ENCODE measurements at places on chromosomes 4 and X.
A peak's percentile ranks its signal among the peaks of the same experiment; 100 is the strongest.

- peak; percentile 85 for DNase-seq
Measured at GRCh38 chr4:2436301-2436700, 17.5 kb downstream of the CFAP99 start.

DNA sequence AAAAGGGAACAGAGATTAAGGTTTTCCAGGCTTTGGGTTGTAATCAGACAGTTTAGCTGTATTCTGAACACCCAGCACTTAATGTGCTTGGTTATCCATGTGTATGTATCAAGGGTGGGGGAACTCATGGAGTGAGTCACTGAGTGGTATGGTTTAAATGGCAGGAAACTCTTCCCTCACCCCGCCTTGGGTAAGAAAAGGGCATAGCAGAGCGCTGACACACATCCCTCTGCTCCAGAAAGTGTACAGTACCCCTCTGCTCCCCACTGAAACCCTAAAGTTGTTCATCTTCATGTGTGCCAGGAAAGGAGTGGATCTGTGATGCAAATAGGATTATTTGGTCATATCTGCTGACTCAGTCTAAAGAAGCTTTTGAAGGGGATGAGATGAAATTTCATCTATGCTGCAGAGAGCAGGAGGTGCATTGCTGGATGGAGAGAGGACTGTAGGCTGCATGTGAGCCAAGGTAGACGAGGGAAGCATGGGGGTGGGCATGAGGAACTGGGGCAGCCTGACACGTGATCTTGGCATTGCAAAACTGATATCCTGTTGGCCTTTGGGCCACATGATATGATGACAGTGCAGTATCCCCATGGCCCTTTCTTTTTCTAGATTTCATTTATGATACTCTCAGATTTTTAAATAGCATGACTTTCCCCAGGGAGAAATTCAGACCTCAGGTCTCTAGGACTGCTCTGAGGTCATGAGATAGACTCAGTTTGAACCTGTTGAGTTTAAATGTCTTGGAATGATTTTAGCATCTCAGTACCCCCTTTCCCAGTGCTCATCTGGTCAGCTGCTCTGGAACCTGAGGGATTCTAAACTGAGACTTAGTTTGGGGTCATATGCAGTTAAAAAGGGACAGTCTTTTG lies 84.8 kb downstream of the TMEM164 start:
- DNase-seq, result no peak

DNA sequence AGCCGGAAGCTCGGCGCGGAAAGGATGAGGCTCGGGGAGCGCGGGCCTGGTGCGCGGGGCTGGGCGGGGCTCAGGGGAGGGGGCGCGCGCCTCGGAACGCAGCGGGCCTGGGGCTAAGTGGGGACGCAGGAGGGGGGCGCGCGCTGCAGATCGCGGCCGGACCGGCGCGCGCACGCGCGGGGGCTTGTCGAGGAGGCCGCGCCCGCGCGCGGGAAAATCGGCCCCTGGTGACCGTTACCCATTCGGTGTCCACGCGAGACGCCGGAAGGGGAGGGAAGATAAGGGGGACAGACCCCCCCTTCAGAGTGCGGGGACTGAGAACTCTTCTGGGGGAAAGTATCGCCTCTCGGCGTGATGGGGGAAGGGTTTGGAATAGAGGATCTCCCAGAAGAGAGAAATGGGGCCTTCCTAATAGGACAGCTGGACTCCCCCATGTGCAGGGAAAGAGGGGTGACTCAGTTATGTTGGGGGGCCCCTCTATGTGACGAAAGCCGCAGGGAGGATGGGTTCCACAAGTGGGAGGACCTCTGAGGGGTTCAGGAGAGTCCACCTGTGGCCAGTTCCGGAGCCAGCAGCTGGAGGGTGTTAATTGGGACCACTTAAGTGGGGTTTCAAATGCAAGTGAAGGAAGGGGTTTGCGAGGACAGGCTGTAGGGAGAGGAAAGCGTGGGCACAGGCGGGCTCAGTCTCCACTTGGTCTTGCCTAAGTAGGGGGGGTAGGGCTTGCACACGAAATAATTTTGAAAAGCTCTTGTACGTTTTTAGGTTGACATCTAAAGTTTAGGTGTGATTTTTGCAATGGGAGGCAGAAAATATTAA lies 584 bp downstream of the SUV39H1 start:
- DNase-seq, result no peak

DNA sequence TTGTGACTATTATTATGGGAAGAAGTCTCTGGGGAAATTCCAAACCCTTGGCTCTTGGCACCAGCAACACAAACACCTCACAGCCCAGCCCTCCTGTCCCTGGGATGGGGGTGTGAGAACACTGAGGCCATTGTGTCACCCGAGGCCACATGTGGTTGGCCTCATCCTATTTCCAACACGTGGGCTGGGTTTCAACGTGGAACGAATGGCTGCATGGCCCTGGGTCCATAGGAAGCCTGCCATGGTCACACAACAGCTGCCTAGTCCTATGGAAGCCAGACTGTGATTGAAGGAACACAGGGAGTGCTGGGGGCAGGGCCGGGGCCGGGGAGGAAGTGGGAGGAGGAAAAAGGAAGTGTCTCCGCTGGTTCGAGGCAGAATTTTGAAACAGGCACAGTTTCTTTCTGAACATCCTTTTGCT lies 10.0 kb downstream of the CLCN4 start:
- peak; percentile 73 for DNase-seq

GRCh38 chr4:111433441-111433840 lies 711.8 kb upstream of the FAM241A start:
- DNase-seq, result no peak

- no peak for DNase-seq
Measured at GRCh38 chr4:2417765-2418649, at the start of gene ZFYVE28. Gene ZFYVE28, minus strand, starts transcription at chr4:2418645. Its CDS starts 322 bp downstream, at chr4:2418323.

DNA sequence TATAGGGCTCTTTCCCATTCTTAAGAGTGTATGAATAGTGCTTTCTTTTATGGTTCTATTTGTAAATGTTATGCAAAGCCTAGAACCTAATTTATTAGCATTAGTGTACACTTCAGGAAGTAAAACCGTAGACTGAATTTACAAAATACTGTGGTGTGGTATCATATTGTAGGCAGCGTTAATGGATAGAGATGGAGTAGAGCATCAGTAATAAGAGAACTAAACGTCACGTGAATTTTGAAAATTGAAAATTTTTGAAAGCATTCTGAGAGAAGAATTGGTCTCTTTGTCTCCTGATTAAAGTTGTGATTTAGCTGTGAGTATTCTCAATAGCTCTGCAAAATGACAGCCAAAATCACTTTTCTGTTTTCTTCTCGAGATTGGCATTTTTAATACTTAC lies 2.9 kb downstream of the STIM2 start:
- no peak for DNase-seq

GRCh38 chrX:37746218-37746941 lies 33.5 kb upstream of the CYBB start:
- no peak for DNase-seq

DNA sequence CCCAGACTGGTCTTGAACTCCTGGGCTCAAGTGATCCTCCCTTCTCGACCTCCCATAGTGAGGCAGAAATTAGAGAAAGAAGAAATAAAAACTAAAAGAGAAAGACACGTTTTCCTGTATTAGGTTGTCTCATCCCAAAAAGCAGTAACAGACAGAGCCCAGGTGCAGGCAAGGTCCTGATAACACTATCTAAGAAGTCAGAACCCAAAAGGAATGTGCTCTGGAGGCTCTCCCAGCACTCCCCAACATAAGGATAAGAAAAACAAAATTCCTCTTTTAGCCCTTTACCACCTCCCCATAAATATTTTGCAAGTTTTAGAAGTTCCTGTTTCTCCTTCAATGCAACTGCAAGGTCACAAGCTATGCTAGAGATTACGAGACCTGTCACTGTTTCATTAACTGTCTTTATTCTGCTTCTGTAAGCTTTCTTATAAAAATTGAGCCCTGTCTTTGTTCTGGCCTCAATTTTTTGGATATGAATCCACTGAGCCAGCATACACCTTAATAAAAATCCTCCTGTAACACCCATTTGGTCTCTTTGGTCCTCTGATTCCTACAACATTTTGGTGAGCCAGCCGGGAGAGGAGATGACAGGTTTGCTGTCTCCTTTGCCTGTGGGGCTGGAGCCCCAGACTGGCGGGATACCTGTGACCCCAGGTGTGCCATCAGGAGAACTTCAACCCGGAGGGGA lies 25.9 kb downstream of the LIAS start:
- no peak for DNase-seq

GRCh38 chr4:158860856-158861255 lies 92.0 kb downstream of the FNIP2 start:
- no peak for DNase-seq

GRCh38 chr4:2793586-2794485 lies 951 bp downstream of the SH3BP2 start:
- no peak for DNase-seq

DNA sequence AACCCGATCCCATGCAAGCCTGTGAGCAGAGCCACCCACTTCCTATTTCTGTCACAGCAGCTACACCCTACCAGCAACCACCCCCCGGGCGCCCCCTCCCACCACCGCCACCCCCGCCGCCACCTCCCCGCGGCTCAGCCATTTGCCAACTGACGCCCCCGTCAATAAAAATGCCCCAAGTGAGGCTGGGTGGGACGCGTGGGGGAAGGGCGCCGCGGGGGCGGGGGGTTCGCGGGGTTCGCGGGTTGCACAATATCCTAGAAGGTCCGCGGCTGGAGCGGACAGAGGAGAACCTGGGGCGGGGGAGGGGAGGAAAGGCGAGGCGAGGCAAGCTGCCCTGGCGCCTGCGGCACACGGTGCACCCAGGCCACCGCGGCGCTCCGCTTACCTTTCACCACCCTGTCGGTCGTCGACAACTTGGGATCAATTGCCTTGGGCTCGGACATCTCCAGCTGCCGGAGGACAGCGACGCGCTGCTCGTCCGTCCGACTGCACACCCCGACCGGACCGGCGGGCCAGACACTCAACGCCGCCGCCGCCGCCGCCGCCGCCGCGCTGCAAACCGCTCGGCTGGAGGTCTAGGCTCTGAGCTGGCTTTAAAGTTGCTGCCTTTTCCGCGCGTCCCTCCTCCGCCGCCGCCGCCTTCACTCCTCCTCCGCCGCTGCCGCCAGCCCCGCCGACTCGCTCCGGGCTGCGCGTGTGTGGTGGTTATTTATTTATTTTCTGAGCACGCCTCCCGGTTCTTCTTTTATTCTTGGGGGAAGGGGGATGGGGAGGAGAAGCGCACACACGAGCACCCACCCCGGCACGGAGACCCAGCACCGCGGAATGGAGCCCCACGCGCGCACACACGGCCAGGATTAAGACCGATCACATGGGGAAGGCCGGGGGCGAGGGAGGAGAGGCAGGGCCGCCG lies 717 bp downstream of the PPP3CA start:
- no peak for DNase-seq

- no peak for DNase-seq
Measured at GRCh38 chr4:6937754-6938153, 28.1 kb downstream of the TBC1D14 start.

- DNase-seq, result peak; percentile 33
Measured at GRCh38 chr4:85489273-85489981, 14.5 kb downstream of the ARHGAP24 start.

- no peak for DNase-seq
Measured at GRCh38 chrX:15605226-15605625, 4.5 kb upstream of the ACE2 start.

- DNase-seq, result no peak
Measured at GRCh38 chr4:26030780-26031179, 116.8 kb downstream of the SMIM20 start.

GRCh38 chr4:41989994-41990364 lies 351 bp upstream of the SLC30A9 start:
- DNase-seq, result no peak

DNA sequence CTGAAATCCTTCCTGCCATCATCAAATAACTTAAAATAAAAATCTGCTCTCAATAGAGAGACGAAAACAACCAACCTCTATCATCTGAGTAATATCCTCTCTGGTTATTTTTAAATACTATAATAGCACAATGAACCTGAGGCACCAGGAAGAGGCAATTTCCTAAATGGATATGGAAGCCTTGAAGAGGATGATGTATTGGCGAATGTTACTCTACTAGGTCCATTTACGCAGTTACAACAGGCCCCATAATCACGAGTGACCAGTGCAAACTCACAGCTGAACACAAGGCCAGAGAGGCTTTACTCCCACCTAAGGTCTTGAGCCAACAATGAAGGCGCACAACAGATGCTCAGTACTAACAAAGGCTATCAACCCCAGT lies 678.8 kb upstream of the NR3C2 start:
- no peak for DNase-seq

DNA sequence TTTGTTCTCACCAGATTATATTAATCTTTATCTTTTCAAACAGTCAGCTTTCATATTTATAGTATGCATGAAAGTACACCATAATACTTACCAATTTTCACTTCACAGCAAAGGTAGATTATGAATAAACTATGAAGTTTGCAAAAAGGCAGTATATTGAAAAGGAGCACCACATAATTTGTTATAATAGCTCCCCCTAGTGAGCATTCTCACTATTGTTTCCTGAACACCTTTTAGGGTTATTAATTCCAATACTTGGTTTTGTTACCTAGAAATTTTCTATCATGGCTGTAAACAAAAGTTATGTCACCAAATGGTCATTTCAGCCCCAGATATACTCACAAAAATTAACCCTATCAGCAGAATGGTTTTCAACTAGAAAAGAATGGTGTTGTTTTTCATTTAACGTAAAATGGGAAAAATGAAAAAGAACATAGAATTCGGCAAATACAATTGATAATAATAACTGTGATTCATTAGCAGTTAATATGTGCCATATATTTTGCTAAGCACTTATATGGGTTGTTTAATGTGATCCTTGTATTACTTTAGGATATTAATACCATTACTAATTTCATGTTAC lies 30.2 kb upstream of the NKX6-1 start:
- peak; percentile 48 for DNase-seq

GRCh38 chr4:63663870-63664269 lies 745.4 kb downstream of the TECRL start:
- DNase-seq, result no peak

DNA sequence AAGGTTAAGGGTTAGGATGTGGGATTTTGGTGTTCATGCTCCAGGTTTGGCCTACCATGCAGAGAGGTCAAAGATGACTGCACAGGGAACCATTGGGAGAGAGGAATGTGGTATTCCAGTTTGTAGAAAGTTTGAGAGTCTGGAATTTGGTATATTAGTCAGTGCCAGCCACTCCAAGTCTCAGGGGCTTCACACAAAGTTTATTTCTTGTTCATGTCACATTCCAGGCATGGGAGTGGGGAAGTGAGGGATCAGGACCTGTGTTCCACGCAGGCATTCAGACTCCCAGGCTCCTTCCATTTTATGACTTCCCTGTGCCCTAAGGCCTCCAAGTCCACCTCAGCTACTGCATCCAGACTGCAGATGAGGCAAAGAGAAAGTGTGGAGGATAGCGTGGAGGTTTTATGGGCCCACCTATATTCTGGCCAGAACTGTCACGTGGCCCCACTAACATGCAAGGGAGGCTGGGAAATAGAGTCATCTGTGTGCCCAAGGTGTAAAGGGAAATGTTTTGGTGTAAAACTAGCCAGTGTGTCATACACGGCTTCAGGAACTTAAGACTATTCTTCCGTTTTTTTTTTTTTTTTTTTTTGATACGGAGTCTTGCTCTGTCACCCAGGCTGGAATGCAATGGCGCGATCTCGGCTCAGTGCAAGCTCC lies 140.6 kb upstream of the SCML1 start:
- no peak for DNase-seq

GRCh38 chrX:23884427-23885024 lies 23.2 kb downstream of the APOO start:
- DNase-seq, result no peak
